ENCODE measurements at places on chromosomes 11 and 22. TPM values are rescaled to one million over a fixed set of nuclear protein-coding genes. Genes with fewer than 3 reads are reported as not detected.

Gene ARHGAP32
- 9.1 TPM for total RNA-seq

Gene ATF4
- 460 TPM for total RNA-seq

Gene MMP27
- not detected for total RNA-seq

Gene PLAAT5
- total RNA-seq: 0.16 TPM
